ENCODE measurements at places on chromosomes 7 and 10.

DNA sequence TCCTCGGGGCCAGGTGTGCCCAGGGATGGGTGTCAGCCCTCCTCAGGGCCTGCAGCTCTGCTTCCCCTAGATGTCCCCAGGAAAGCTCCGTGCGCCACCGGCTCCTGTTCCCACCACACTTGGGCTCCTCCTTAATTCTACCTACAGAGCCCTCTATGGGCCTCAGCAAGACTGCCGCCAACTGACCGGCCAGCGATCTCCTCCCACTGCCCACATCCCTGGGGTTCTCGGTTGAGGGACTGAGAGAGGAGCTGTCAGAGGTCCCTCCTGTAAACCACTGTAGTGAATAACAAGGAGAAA, 5.3 kb upstream of the LDB3 start:
- DNase-seq = no peak

- no peak for DNase-seq
Observed at GRCh38 chr7:11579141-11579540, 252.9 kb downstream of the THSD7A start.

- DNase-seq = no peak
Observed at GRCh38 chr10:132850896-132851295, 64.9 kb upstream of the NKX6-2 start.

DNA sequence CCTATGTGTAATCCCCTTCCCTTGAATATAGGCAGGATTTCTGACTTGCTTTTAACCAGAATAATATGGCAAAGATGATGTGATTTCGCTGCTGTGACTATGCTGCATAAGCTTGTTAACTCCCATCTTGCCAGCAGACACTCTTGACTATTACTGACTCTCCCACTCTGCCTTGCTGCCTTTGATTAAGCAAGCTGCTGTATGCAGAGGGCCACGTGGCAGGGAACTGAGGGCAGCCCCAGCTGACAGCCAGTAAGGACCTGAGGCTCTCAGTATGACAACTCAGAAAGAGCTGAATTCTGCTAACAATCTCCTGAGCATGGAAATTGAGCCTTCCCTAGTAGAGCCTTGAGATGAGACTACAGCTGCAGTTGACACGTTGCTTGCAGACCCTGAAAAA, 279.4 kb upstream of the CACNA2D1 start:
- DNase-seq = no peak

GRCh38 chr7:43756368-43757072, 2.0 kb upstream of the BLVRA start:
- DNase-seq = peak; percentile 73

GRCh38 chr7:157944734-157945291, 608.0 kb downstream of the DNAJB6 start:
- no peak for DNase-seq

DNA sequence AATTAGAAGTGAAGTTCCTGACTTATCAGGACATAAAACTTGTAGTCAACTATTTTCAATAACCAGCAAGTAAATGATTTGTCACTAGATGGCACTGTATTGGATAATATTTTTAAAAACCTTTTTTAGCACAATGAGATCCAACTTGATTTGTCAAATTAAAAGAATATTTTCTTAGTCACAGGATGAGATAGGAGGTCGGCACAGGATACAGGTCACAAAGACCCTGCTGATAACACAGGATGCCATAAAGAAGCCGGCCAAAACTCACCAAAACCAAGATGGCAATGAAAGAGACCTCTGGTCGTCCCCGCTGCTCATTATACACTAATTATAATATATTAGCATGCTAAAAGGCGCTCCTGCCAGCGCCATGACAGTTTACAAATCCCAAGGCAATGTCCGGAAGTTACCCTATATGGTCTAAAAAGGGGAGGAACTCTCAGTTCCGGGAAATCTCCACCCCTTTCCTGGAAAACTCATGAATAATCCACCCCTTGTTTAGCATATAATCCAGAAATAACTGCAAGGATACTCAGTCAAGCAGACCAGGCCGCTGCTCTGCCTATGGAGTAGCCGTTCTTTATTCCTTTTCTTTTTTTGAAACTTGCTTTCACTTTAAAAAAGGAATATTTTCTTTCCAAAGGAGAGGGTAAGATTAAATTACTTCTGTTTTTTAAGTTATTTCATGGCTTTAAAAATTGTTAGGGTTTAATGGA, 255.7 kb upstream of the MKLN1 start:
- peak; percentile 31 for DNase-seq

GRCh38 chr7:86926732-86927131, 132.7 kb downstream of the ELAPOR2 start:
- peak; percentile 45 for DNase-seq

GRCh38 chr10:21497177-21497807, 28.2 kb downstream of the SKIDA1 start:
- no peak for DNase-seq

DNA sequence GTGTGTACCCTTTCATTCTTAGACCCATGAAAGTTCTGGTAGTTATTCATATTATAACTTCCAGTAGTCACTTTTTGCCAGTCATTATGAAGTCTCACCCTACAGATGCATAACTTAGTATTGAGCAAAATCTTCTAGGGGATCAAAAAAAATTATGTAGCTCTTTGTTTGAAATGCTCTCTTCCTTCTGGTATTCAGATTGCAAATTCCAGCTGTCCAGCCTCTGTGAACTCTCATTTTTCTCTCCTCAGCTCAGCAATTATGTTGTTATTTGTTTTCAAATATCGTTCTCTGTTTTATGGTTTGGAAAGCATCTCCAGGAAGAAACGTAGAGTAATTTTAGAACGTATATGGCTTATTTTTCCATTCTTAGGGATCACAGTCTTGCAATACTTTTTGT, 442.5 kb downstream of the SEMA3D start:
- DNase-seq = no peak

DNA sequence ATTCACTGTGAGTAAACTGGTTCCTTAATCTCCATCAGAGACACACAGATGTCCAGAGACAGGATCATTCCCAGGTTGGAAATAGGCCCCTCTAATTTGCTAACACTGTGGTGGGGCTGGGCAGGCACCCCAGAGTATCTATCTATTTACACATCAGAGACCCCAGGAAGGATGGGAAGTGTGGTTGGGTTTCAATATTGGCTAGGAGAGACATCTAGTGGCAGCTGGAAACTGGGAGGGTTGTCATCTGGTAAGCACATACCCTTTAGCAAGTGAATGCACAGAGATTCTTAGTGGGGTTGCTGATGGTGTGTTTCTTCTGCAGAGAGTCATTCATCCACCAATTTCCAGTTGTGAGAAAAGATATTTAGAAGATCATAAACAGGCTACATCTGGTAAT, 36.0 kb upstream of the NRG3 start:
- DNase-seq = no peak

GRCh38 chr10:33635967-33636515, 301.6 kb upstream of the NRP1 start:
- DNase-seq = no peak

- peak; percentile 35 for DNase-seq
Observed at GRCh38 chr7:135672560-135673359, 10.4 kb downstream of the STMP1 start.

DNA sequence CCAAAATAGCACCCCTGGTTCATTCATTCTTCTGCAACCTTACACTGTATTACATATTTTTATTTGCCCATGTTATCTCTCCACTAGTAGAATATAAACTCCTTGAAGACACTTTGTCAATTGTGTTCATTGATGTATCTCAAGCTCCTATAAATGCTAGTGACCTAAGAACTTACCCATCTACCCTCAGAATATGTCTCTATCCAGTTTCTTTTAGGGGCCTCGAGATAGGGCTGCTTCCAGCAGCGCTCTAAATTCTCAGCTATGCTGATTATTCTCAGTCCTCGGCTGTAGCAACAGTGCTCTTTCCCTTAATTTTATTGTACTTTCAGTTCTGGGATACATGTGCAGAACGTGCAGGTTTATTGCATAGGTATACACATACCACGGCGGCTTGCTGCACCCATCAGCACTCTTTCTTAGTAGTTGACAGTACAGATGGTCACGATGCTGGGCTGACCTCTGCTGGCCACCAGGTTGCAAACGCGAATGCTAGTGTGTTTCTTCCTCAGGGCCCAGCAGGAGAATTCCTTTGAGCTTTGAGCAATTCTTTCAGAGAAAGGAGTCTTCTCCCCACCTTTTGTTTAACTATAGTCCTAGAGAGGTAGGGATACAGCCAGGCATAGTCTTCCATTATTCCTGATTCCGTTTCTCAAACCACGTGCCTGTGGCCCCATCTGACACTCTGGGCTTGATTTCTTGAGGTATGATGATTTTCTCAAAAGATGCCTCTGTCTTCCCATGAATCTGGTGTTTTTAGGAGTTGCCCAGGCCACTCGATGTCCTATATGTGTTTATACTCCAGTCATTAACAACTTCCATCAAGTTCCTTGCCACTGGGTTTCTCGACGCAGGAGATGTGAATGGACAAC, 49.1 kb upstream of the CDC14C start:
- peak; percentile 1 for DNase-seq

DNA sequence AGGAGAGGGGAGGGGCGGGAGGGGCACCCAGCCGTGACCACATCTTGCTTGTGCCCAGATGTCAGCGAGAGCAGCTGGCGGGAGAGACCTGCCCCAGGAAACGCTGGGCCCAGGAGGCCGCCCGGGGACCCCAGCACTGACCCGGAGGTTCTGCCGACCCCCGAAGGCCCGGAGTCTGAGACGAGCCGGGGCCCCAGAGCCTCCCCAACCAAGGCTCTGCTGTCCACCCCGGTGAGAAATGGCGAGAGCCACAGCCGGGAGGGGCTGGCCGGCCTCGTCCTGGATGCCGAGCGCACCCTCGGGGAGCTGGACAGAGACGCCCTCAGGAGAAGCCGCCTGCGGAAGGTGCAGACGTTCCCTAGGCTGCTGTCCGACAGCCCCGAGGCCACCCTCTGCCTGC, 25.9 kb downstream of the KNDC1 start:
- DNase-seq = no peak

DNA sequence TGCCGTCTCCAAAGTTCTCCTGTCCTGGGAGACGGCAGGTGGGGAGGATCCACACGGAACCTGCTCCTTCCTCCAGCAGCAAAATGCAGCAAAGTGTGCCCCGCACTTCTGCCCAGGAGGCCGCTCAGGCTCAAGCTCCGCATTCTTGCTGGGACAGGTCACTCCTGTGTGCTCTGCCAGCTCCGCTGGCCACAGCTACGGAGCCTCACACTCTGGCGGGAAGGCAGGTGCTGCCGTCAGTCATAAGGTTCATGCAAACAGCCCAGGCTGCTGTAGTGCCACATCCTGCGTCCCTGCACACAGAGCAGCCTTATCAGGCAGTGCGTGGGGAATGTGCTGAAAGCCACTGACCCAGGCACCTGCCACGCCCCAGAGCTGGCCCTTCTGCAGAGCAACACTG, 22.4 kb downstream of the ADGRA1 start:
- no peak for DNase-seq

DNA sequence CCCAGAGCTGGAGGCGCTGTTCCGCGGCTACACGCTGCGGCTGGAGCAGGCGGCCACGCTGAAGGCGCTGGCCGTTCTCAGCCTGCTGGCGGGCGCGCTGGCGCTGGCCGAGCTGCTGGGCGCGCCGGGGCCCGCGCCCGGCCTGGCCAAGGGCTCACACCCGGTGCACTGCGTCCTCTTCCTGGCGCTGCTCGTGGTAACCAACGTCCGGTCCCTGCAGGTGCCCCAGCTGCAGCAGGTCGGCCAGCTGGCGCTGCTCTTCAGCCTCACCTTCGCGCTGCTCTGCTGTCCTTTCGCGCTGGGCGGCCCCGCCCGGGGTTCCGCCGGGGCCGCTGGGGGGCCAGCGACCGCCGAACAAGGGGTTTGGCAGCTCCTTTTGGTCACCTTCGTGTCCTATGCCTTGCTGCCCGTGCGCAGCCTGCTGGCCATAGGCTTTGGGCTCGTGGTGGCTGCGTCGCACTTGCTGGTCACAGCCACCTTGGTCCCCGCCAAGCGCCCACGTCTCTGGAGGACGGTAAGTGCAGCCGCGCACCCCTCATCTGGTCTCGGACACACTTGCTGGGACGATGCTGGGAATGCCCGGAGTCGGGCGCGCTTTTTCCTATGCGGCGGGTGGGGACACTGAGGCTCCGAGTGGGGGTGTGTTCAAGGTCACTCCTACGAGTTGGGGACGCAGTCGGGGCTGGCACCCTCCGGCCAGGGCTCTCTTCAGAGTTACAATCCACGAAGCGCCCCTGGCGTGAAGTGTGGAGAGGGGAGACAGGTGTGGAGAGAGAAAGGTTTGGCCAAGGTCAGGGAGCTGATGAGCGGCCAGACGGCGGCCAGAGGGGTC, 717 bp downstream of the ADCY1 start:
- DNase-seq = peak; percentile 2

DNA sequence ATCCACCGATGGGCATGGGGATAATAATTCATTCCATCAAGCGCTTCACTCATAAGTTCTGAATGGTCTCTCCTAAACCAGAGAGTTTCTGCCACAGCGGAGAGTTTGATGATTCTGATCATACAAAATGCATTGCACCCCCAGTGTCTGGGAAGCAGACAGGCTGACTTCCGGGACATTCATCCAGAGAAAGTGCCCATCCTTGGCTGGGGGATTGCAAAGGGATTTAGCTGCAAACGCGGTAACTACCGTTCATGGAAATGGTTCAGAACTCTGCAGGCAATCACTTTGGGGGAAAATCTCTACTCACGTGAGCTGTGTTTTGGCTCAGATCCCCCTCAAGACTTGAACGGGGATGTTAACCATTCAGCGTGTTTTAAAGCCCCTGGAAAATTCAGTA, 33.4 kb upstream of the CALN1 start:
- DNase-seq = no peak

DNA sequence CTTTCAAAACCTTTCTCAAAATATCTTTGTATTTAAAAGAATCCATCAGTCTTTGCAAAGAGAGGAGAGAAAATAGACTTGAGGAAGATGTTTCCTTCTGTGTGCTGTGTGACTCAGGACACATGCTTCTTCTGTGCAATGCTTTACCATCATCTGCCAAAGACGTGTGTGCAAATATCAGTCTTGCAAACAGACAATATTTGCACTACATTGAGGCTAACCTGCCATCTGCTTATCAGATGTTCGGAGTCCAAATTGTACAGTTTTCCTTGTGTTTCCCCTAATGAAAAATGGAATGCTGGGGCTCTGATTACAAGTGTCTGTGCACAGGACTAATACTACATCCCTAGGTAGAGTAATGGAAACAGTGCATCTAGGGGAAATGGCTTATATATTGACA, 353.1 kb upstream of the LRRTM3 start:
- DNase-seq = no peak

- DNase-seq = peak; percentile 87
Observed at GRCh38 chr10:84329196-84329611, 815 bp downstream of the CCSER2 start.

- no peak for DNase-seq
Observed at GRCh38 chr10:117876210-117876609, 170.5 kb downstream of the RAB11FIP2 start.

Data from activated CD4-positive, alpha-beta T cell treated with anti-CD3 and anti-CD28 coated beads, Interleukin-2, amount 50 U/mL, for 16 hours (primary cell).